A673 (cell line): ENCODE measurements at places on chromosomes 1 and 21. TPM values are rescaled to one million over a fixed set of nuclear protein-coding genes. Genes with fewer than 3 reads are reported as not detected.

The SLAMF8 gene
- total RNA-seq = not detected in 2 replicates

The PI4KB gene
- 62.1 and 62.8 TPM in 2 replicates for total RNA-seq

The TBX19 gene
- total RNA-seq = 2.0 and 2.5 TPM in 2 replicates

The ODF2L gene
- total RNA-seq = 34.9 and 38.9 TPM in 2 replicates

The SNX7 gene
- total RNA-seq = 4.4 and 5.7 TPM in 2 replicates

GRCh38 chr1:111707906-111708305 is 31.3 kb downstream of the INKA2 start:
- no peak for DNase-seq

- DNase-seq = no peak
These were observed 886.8 kb downstream of the KCNT2 start for GRCh38 chr1:195721210-195721971.

DNA sequence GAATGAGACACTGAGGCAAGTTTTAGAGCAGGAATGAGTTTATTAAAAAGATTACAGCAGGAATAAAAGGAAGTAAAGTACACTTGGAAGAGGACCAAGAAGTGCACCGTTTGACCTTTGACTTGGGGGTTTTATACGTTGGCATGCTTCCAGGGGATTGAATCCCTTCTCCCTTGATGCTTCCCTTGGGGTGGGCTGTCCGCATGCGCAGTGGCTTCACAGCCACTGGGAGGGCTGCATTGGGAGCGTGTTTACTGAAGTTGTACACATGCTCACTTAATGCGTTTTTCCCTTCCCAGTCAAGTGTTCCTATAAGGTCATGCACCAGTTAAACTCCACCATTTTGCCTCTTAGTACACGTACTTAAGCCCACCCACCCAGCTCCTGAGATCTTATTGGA is 72.4 kb upstream of the MARK1 start:
- DNase-seq = no peak

DNA sequence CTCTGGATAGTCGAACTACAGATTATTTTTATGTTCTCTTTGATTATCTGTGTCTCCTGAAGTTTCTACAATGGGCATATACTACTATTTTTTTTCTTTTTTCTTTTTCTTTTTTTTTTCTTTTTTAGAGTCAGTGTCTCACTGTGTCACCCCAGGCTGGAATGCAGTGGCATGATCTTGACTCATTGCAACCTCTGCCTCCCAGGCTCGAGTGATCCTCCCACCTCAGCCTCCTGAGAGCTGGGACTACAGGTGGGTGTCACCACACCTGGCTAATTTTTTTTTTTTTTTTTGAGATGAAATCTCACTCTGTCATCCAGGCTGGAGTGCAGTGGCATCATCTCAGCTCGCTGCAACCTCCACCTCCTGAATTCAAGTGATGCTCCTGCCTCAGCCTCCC is 250.7 kb upstream of the KAZN start:
- DNase-seq = no peak

- DNase-seq = no peak
These were observed 8.8 kb upstream of the FNDC7 start for GRCh38 chr1:108703939-108704338.

GRCh38 chr1:244100704-244101453 is 49.8 kb downstream of the ZBTB18 start:
- DNase-seq = peak; percentile 23
